ENCODE measurements at places on chromosomes 2 and 18. TPM values are rescaled to one million over a fixed set of nuclear protein-coding genes. Genes with fewer than 3 reads are reported as not detected.

The ALPG gene
- not detected for total RNA-seq

DNA sequence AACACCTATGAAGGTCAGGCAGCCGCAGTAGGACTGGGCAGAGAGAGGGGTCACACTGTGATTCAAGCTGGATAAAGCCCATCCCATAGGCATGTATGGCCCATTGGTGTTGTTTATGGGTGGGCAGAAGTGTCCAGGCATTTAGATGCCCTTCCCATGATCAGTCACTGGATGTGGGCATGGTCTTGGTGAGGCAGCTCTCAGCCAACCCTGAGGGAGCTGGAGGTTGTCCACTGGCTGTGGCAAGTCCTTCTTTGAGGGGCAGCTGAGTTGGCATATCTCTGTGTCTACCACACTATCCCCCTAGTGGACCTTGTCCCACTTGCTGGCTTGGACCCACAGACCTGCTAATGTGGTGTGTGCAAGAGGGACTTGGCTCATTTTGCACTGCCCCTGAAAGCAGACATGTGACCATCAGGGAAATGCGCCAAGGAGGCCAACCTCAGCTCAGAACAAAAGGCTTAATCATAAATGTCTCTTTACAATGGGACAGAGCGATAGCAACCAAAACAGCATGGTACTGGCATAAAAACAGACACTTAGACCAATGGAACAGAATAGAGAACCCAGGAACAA lies 82.0 kb downstream of the TMEM17 start:
- no peak for DNase-seq

- DNase-seq: no peak
Observed at GRCh38 chr18:69596345-69596744, 195.7 kb downstream of the DOK6 start.

DNA sequence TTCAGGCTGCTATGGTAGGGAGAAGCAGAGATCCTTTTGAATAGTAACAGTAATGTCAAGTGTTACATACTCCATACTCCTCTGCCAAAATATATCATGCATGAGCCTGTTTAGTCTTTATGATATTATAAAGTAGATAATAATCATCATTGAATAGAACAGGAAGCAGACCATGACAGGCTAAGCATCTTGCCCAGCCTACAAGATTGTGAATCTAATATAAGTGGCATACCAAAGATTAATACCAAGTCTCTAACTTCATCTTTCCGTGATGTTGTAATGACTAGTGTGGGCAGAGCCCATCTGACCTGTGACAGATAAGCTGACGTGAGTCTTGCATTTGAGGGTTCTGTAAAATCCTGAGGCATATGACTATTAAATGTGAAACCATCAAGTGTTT lies 13.1 kb downstream of the NDUFB3 start:
- no peak for DNase-seq

All from cardiac septum (tissue), 1 donor.